ENCODE measurements at places on chromosomes 4 and X.

DNA sequence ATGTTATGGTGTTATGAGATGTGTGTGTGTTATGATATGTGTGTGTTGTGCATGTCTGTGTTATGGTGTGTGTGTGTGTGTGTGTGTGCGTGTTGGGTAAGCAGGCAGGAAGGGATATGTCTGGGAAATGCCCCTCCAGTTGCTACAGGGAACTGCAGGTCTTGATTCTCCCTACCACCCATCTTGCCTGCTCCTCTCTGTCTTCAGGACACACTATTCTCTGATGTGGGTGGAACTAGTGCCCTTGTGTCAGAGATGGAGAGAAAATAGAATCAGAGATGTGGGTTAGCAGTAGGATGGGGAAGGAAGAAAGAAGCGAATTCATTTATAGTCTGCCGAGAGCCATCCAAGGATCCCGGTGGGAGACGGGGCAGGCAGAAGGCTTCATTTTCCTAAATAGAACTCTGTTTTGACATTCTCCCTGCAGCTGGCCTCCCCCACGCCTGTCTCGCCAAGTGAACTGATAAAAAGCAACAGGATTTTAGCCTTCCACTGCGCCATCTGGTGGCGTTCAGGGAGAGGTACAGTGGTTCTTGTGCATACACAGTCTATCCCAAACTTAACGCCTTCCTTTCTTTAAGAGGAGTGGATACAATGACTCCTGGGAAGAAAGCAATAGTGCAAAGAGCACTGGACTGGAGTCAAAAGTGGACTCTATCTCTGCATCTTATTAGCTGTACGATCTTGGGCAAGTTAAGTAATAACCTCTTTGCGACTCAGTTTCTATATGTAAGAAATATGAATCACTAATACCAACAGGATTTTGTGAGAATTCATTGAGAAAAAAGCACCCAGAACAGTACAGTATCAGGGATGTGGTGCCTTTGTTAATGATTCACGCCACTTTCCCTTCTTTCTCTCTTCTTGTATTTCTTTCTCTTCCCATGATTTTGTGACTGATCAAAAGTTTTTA, 14.1 kb upstream of the MGST2 start:
- peak; percentile 61 for DNase-seq

GRCh38 chr4:158670975-158671664, 567 bp downstream of the C4orf46 start:
- peak; percentile 48 for DNase-seq

GRCh38 chrX:33415459-33415858, 204.1 kb upstream of the DMD start:
- no peak for DNase-seq

DNA sequence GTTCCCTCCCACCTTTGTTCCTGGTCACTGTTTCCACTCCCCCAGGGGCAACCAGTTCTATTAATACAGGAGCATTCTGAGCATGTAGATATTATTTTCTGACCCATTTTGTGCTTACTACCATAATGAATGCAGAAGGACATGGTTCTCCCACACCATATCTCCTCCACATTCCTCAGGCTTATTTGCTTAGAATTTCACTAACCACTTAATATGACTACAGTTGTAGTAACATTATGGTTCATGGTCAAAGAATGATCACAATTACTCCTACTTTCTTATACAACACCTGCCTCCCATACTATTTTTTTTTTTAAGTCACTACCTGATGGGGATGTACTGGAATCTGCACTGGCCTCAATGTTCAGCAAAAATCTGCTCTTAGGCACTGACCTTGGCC, 7.5 kb upstream of the FAM184B start:
- no peak for DNase-seq

GRCh38 chr4:117383468-117383867, 298.1 kb upstream of the TRAM1L1 start:
- no peak for DNase-seq

DNA sequence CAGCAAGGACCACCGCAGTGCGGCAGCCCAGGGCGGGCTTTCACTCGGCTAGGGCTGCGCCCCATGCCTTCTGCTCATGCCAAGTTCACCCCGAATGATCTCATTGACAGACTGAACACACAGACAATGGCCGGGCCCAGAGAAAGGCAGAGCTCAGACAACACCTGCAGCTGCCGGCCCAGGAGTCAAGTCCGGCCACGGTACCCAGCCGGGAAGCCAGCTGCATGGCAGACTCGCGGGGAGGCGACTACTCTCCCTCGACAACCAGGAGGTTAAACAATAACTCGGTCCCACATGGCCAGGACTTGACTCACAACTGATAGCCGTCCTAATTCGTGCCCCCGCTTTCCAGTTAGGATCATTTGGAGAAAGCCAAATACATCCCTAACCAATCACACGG, 50.4 kb downstream of the ABLIM2 start:
- no peak for DNase-seq

DNA sequence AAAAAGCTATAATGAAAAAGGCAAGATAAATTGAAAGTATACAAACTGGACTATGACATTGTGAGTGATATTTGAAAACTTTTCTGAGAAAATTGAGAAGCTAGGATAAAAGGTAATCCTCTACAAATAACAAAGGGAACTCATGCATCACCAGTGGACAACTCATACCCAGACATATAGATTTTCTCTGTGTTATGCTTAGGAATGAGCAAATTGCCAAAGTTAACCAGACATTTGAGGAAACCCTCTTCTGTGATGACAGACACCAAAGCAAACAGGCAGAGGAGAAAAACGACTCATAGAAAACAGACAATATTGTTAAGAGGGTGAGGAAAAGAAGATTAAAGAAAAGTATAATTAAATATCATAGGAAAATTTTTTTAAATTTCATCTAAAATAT, 186.5 kb downstream of the MAB21L2 start:
- no peak for DNase-seq

GRCh38 chr4:14087459-14087858, 459.9 kb upstream of the BOD1L1 start:
- no peak for DNase-seq

DNA sequence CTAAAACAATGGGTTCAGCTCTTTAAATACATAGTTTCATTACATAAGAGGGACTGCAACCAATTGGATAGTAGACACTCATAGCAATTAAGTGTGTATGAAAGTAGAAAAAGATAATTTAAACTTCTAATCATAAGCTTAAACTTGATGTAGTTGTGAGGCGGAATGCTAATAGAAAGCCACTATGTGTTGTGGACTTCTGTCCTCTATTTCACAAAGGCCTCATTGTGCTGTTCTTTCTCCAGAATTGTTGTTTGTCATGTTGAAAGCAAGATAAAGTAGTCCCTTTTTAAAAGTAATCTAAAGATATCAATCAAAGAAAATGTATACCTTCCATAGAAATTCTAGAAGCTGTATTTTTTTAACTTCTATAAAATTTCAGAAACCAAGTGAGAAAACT, 329.4 kb downstream of the KLHL4 start:
- DNase-seq = no peak

- peak; percentile 35 for DNase-seq
Measured at GRCh38 chr4:119627267-119628255, 1.0 kb downstream of the PDE5A start.

GRCh38 chr4:76429636-76430035, 5.4 kb upstream of the SHROOM3 start:
- DNase-seq = no peak

DNA sequence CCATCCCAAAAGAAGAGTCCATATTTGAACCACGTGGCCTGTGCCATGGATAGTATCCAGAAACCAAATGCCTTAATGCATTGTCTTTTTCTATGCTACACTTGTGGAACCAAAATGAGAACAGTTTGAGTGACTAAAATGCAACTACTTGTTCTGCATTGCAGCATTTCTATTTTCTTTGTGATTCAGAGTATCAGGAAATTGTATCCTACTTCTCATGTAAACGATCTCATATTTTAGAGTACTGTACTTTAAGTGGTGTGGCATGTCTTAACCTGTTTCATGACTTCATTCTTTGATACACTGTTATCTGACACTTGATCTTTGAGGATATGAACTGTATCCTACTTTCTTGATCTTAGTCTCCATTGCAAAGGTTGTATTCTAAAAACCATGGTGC, 167.2 kb upstream of the WDR1 start:
- DNase-seq = no peak

DNA sequence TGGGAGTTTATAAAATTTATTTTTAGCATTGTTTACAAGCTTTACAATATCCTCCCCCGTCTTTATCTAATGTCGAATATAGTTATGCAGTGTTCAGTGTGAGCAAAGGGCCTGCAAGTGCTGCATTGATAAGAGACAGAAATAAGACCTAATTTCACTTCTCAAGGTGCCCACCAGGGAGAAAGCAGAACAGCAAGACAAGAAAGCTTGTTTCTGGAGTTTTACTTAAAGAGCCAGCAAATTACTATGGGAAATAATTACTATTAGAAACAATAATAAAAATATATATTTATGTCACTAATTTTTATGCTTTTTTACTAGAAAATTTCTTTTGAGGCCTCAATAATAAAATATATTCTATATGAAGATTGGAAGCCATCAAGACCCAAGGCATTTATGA, 2677.7 kb downstream of the ARAP2 start:
- DNase-seq = no peak

GRCh38 chrX:153439977-153440376, 5.9 kb downstream of the TREX2 start:
- no peak for DNase-seq

- DNase-seq = peak; percentile 72
Measured at GRCh38 chrX:129925305-129926092, 19.5 kb downstream of the UTP14A start.

- peak; percentile 42 for DNase-seq
Measured at GRCh38 chrX:129736491-129736890, 2.3 kb upstream of the XPNPEP2 start.

DNA sequence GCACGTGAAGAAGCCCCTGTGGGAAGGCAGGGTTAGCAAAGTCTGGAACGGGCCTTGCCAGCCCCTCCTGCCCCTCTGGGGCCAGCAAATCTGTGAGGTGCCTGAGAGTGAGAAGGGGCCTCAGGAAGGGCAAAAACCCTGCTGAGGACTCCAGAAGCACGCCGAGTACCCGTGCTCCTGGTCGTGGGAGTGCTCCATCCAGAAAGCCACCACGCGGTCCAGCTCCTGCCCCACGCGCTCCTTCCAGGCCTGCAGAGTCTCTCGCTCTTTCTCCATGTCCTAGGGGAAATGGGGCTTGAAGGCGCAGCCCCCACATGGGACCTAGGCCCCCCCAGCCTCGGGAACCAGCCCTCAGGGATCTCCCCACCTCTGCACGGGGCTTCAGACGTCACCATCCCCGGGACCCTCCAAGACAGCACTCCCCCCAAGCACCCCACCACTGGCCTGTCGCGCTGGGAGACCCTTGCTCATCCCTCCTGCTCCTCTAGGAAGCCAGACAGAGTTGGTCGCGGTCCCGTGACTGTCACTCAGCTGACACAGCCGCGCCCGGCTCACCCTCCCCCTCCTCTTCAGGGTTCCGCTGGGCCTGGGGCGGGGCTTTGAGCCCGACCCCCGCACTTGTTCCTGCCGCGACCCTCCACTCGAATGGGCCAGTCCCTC, at the start of gene RENBP:
RENBP (minus strand) TSS at position 504 of the 660 bp plus-strand sequence; CDS start at position 471, 33 bp downstream.
- DNase-seq = peak; percentile 24

GRCh38 chrX:12802741-12803140, 11.5 kb downstream of the PRPS2 start:
- no peak for DNase-seq

DNA sequence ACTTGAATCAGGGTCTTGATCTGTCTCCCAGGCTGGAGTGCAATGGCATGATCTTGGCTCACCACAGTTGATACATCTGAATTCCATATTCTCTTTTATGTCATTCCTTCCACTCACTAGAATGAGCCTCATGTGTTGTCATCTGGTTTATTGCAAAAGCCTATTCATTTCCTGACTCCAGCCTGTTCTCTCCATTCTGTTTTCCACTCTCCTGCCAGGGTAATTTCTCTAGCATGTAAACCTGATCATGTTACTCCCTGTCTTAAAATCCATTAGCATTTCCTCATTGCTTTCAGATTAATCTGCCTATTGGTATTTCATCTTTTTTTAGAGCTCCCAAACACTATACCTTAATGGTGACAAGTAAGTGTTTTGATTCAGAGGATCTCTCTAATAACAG, 4.3 kb upstream of the DDX60L start:
- no peak for DNase-seq

DNA sequence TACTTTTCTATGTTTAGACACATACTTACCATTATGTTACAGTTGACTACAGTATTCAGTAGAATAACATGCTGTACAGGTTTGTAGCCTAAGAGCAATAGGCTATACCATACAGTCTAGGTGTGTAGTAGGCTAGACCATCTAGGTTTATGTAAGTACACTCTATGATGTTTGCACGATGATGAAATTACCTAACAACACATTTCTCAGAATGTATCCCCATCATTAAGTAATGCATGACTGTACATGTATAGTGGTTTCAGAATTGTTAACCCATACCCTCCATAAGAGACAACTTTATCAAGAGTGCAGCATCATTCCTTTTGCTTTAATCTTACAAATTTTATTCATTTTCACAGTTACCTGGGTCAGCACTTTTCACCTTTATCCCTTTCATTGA, 126.8 kb downstream of the CLCN5 start:
- no peak for DNase-seq

DNA sequence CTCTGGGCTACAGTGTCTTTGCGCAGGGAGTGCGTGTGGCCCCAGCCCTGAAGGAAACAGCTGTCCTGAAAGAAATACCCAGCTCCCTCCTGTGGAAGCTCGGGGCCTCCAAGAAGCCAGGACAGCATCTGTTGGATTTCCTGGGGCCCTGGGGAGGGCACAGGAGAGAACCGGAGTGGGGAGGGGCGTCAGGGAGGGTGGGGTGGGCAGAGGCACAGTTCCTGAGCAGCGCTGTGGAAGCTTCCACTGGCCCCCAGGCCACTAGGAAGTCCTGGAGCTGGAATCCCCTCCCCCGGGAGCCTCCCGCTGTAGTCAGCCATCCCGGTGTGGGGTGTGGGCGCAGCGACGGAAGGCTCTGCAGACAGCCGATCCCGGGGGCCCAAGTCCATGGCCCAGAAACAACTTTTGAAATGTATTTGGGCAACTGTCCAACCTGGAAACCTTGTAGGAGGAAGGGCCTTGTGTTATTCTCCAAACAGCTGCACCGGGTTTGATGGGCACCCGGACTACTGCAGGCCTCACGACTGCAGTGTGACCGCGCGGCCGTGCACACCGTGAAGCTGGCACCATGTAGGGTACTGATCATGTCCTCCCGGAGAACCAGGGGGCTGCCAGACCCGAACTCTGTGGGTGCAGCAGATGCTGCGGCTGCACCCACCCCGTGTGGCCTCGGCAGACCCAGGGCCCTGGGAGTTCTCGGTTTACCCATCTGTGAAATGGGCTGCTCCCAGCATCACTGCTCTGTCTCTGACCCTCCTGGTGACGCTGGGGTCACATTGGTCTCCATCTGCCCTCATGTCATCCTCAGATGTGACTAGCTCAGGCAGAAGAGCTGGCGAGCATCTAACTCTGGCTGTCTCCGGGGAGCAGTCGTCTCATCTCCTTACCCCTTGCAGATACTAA, 68.5 kb upstream of the HMX1 start:
- DNase-seq = no peak

DNA sequence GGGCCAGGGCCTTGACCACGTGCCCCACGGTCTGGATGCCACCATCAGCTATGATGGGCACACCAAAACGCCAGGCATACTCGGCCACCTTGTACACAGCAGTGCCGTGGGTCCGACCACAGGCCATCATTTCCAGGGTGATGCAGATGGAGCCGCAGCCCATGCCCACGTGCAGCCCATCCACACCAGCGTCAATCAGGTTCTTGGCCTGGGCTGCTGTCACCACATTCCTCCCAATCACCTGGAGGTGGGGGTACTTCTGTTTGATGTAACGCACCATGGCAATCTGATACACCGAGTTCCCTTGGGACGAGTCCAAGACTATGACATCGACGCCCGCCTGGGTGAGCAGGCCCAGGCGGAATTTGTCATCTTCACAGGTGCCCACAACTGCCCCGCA, 221.2 kb upstream of the ATP6AP2 start:
- no peak for DNase-seq

All from CD4-positive, alpha-beta T cell treated with Interleukin-4 for 4 hours (primary cell).